ENCODE measurements at places on chromosomes 6 and 20. TPM values are rescaled to one million over a fixed set of nuclear protein-coding genes. Genes with fewer than 3 reads are reported as not detected.

DNA sequence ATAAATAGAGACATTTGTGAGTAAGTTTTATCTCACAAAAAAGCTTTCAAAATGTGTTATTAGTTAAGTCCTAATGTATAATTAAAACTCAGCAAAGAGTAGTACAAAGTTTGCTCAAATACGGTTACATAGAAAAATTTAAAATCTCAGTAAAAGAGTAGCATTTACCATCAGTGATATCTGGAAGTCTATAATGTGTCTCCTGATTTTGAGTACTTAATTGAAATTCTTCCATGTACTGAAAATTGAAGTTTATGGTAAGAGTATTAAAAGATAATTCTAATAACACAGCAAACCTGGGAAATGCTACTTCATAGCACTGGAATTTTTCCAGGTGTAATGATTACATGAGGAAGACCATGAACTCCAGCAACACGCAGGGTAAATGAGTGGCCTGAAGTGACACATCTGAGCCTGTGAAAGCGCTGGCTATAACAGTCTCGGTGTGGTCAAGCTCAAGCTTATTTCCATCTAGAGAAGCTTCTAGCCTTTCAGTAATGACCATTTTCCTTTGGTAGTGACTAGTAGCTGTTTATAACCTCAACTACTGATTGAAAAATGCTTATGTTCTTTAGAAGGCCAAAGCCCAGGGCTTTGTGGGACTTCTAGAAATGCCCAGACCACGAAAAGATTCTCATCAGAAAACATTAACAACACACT, 203.2 kb downstream of the ISM1 start:
- H3K4me3 ChIP-seq: no peak overlapping the region
- peaks cover 9% of the 10 kb centered on the region for H3K4me1 ChIP-seq
- no peaks in the 10 kb centered on the region for H3K27me3 ChIP-seq

Gene TCF21
- not detected for total RNA-seq

- H3K36me3 ChIP-seq: no peaks in the 10 kb centered on the region
- H3K4me3 ChIP-seq: peak overlapping the region; percentile 39
- DNase-seq: peak; percentile 86
- no peaks in the 10 kb centered on the region for H3K27me3 ChIP-seq
- no peak overlapping the region for H3K27ac ChIP-seq
These were observed 41.4 kb upstream of the TMEM181 start for GRCh38 chr6:158518191-158519127.

- H3K36me3 ChIP-seq: no peaks in the 10 kb centered on the region
- peak overlapping the region; percentile 92 for H3K27ac ChIP-seq
- peak; percentile 98 for DNase-seq
- H3K27me3 ChIP-seq: no peaks in the 10 kb centered on the region
- peaks cover 49% of the 10 kb centered on the region for H3K4me1 ChIP-seq
These were observed 236.3 kb upstream of the ZNF217 start for GRCh38 chr20:53829724-53830521.

Gene BFSP1
- 7.4 TPM for total RNA-seq

Gene SLC29A1
- 92.5 TPM for total RNA-seq

Gene TRIM15
- not detected for total RNA-seq

GRCh38 chr6:81767163-81767891, 14.8 kb upstream of the TENT5A start:
- H3K27me3 ChIP-seq: no peaks in the 10 kb centered on the region
- peak; percentile 62 for DNase-seq
- H3K36me3 ChIP-seq: no peaks in the 10 kb centered on the region
- peak overlapping the region; percentile 0 for H3K4me3 ChIP-seq

Gene EPHA7
- 10.7 TPM for total RNA-seq

GRCh38 chr6:94559829-94560537, 1017.4 kb upstream of the MANEA start:
- DNase-seq: no peak
- no peaks in the 10 kb centered on the region for H3K27me3 ChIP-seq
- no peaks in the 10 kb centered on the region for H3K4me1 ChIP-seq
- H3K4me3 ChIP-seq: no peak overlapping the region
- H3K27ac ChIP-seq: no peak overlapping the region
- no peaks in the 10 kb centered on the region for H3K36me3 ChIP-seq
